DND-41 (cell line): ENCODE measurements at places on chromosomes 6 and 20.

DNA sequence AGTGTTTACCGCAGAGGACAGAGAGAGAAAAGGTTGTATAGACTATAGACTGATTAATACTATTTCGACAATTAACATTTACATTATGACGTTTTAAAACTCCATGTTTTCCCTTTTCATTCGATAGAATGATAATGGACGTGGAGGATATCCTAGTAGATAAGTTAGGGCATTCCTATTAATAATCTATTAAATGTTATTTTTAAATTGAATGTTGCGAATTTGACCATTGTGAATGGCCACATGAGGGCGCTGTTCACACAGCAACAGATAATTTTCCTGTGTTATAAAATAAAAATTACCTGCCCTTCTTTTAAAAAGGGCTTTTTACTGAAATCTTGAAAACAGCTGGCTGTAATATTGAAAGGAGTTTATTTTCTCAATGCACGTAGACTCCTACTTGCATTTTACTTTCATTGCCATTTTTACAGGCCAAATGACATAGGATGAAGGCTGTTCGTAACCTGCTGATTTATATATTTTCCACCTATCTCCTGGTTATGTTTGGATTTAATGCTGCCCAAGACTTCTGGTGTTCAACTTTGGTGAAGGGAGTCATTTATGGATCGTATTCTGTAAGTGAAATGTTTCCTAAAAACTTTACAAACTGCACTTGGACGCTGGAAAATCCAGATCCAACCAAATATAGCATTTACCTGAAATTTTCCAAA lies 3.3 kb downstream of the ADGRB3 start:
- H3K36me3 ChIP-seq, result no peaks in the 10 kb centered on the region
- no peaks in the 10 kb centered on the region for H3K27me3 ChIP-seq
- no peaks in the 10 kb centered on the region for H3K4me1 ChIP-seq
- H3K27ac ChIP-seq, result no peak overlapping the region
- no peak overlapping the region for H3K4me3 ChIP-seq

- no peak for DNase-seq
- no peak overlapping the region for H3K27ac ChIP-seq
- no peaks in the 10 kb centered on the region for H3K36me3 ChIP-seq
- no peaks in the 10 kb centered on the region for H3K27me3 ChIP-seq
Observed at GRCh38 chr6:55882718-55883569, 7.6 kb upstream of the BMP5 start.

- no peak overlapping the region for H3K27ac ChIP-seq
- no peak overlapping the region for H3K4me3 ChIP-seq
- no peaks in the 10 kb centered on the region for H3K4me1 ChIP-seq
- H3K36me3 ChIP-seq, result no peaks in the 10 kb centered on the region
- peaks cover 2% of the 10 kb centered on the region for H3K27me3 ChIP-seq
- DNase-seq, result no peak
Observed at GRCh38 chr20:61459705-61460104, 207.6 kb downstream of the CDH4 start.

GRCh38 chr6:157020398-157020797 lies 243.2 kb downstream of the ARID1B start:
- DNase-seq, result no peak
- peak overlapping the region; percentile 71 for H3K4me3 ChIP-seq
- H3K27ac ChIP-seq, result peak overlapping the region; percentile 93
- no peaks in the 10 kb centered on the region; the same call in 1 of the 2 replicates for H3K36me3 ChIP-seq

DNA sequence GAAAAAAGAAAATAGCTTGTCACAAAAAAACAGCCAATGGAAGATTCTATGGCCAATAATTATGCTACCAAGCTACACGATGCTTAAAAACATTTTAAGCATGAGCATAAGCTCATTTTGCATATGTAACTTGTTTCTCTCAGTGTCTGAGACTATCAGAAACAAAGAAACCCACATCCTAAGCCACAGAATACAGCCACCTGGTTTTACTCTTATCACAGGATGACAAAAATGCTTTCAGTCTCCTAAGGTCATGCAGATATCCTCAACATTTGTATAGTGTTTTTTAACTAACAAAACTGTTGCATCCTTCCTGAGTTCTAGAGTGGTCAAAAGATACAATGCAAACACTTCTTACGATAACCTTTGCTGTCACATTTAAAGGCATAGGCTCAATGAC lies 172.1 kb upstream of the RUNX2 start:
- peaks cover 5% of the 10 kb centered on the region; the same call in 1 of the 2 replicates for H3K36me3 ChIP-seq
- H3K4me3 ChIP-seq, result no peak overlapping the region
- no peaks in the 10 kb centered on the region for H3K27me3 ChIP-seq

DNA sequence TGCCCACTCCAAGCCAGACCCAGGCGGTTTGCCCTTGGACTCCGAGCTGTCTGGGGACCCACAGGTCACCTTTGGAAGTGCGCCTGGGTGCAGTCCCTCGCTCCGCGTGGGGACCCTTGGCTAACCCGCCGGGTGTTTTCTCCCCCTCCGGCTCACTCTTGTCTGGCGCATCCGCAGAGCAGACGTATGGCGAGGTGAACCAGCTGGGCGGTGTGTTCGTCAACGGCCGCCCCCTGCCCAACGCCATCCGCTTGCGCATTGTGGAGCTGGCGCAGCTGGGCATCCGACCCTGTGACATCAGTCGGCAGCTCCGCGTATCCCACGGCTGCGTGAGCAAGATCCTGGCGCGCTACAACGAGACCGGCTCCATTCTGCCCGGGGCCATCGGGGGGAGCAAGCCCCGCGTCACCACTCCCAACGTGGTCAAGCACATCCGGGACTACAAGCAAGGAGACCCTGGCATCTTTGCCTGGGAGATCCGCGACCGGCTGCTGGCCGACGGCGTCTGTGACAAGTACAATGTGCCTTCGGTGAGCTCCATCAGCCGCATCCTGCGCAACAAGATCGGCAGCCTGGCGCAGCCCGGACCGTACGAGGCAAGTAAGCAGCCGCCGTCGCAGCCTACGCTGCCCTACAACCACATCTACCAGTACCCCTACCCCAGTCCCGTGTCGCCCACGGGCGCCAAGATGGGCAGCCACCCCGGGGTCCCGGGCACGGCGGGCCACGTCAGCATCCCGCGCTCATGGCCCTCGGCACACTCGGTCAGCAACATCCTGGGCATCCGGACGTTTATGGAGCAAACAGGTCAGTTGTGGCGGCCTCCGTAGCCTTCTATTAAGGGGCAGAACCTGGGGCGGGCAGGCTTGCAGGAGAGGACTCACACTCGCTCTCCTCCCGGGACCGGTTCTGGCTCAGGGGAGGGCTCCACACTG lies 1.1 kb downstream of the PAX1 start:
- no peaks in the 10 kb centered on the region for H3K4me1 ChIP-seq
- DNase-seq, result no peak
- no peaks in the 10 kb centered on the region for H3K36me3 ChIP-seq
- no peak overlapping the region for H3K27ac ChIP-seq

DNA sequence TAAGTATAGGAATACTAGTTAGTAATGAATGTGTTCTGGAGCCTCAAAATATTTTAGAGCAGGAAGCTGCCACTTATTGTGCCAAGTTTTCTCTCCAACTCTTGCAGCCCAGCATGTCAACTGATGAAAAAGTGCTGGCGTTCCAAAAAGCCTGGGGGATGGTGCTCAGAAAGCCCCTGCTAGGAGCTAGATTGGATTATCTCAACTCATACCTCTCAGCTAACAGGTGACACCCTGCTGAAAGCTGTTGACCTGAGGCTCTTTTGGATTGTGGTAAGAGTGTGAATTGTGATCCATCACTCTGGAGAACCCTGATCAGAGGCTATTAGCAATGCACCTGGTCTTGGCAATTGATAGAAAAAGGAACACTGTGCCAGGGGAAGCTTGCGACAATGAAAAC lies 580.4 kb downstream of the EYS start:
- no peak for DNase-seq
- no peaks in the 10 kb centered on the region for H3K27me3 ChIP-seq

DNA sequence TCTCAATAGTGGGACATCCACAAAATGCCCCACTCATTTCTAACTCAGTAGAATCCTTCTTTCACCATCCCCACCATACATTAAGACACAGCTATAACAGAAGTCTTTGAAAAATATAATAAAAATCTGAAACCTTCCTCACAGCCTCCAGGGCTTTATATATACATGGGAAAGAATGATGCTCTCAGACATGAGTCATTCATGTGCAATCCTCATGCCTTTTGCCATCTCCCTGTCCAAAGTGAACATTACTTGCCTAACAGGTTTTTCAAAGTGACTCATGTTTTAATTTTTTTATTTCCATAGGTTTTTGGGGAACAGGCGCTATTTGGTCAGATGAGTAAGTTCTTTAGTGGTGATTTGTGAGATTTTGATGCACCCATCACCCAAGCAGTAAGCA lies 162.7 kb downstream of the RALGAPA2 start:
- H3K36me3 ChIP-seq, result peaks cover 3% of the 10 kb centered on the region; the same call in 1 of the 2 replicates
- H3K4me1 ChIP-seq, result no peaks in the 10 kb centered on the region
- H3K27me3 ChIP-seq, result no peaks in the 10 kb centered on the region
- no peak overlapping the region for H3K27ac ChIP-seq
- no peak overlapping the region for H3K4me3 ChIP-seq
- no peak for DNase-seq

- no peak overlapping the region for H3K27ac ChIP-seq
- no peak for DNase-seq
- no peaks in the 10 kb centered on the region for H3K4me1 ChIP-seq
- no peak overlapping the region for H3K4me3 ChIP-seq
- no peaks in the 10 kb centered on the region for H3K36me3 ChIP-seq
- H3K27me3 ChIP-seq, result no peaks in the 10 kb centered on the region
Observed at GRCh38 chr6:163206196-163206595, 208.3 kb upstream of the QKI start.

- H3K27ac ChIP-seq, result no peak overlapping the region
- H3K27me3 ChIP-seq, result no peaks in the 10 kb centered on the region
- no peaks in the 10 kb centered on the region for H3K36me3 ChIP-seq
- no peaks in the 10 kb centered on the region for H3K4me1 ChIP-seq
- H3K4me3 ChIP-seq, result no peak overlapping the region
- no peak for DNase-seq
Observed at GRCh38 chr6:148523048-148523447, 180.4 kb downstream of the SASH1 start.

DNA sequence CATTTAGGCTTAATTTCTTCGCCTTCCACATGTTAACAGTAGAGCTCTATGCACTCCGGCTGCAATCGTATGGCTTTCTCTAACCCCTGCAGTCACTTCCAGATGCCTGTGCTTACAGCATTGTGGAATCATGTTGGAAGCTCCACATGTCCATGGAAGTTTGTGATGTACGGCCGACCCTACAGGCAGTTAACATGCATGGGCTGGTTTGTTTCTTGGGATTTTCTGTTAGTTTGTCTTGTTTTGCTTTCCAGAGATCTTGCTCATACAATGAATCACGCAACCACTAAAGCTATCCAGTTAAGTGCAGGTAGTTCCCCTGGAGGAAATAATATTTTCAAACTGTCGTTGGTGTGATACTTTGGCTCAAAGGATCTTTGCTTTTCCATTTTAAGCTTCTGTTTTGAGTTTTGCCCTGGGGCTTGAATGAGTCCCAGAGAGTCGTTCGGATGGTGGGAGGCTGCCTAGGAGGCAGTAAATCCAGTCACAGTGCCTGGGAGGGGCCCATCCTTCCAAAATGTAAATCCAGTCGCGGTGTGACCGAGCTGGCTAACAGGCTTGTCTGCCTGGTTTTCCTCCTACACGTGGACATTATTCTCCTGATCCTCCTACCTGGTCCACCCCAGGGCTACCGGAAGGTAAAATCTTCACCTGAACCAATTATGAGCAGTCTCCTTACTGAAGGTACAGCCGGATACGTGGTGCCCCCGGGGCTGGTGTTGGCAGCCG lies 225.9 kb downstream of the SMOC2 start:
- H3K4me1 ChIP-seq, result no peaks in the 10 kb centered on the region
- no peak overlapping the region for H3K4me3 ChIP-seq
- H3K27ac ChIP-seq, result no peak overlapping the region
- no peak for DNase-seq
- H3K27me3 ChIP-seq, result no peaks in the 10 kb centered on the region

DNA sequence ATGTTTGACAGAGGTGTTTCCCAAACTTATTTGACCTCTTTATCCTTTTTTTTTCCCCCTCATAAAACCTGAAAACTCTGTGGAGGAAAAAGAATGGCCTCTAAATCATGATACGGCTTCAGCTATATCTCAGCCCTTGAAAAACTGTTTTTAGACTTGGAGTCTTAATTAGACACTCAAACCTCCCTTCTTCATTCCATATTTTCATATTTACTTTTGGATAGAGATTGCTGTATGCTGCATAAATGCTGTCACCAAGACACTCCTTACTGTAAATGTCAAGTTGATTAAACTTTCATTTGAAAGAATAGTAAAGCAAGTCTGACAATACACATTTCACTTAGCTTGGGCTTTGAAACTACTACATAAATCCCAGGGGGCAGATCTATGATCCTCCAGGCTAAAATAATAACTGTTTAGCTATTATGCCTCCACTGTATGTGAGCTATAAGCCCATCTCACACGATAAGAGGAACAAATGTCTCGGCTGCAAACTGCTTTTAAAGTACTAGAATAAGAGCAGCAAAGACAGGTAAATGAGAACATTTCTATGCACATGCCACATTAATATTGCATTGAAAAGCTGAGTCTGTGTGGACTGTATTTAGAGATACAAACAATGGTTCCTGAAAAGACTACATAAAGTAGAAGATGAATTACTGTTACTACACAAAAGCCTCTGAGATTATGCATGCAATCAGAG lies 141.3 kb upstream of the HMGN3 start:
- no peaks in the 10 kb centered on the region for H3K27me3 ChIP-seq
- peaks cover 2% of the 10 kb centered on the region; the same call in 1 of the 2 replicates for H3K4me1 ChIP-seq
- no peak overlapping the region for H3K27ac ChIP-seq

GRCh38 chr20:48600470-48600945 lies 227.3 kb downstream of the PREX1 start:
- H3K4me3 ChIP-seq, result no peak overlapping the region
- DNase-seq, result no peak
- no peaks in the 10 kb centered on the region for H3K36me3 ChIP-seq
- no peaks in the 10 kb centered on the region for H3K27me3 ChIP-seq
- no peak overlapping the region for H3K27ac ChIP-seq
